Activated CD8-positive, alpha-beta T cell treated with anti-CD3 and anti-CD28 coated beads for 36 hours (primary cell): ENCODE measurements at places on chromosomes 13 and 19. TPM values are rescaled to one million over a fixed set of nuclear protein-coding genes. Genes with fewer than 3 reads are reported as not detected.
A peak's percentile ranks its signal among the peaks of the same experiment; 100 is the strongest.

DNA sequence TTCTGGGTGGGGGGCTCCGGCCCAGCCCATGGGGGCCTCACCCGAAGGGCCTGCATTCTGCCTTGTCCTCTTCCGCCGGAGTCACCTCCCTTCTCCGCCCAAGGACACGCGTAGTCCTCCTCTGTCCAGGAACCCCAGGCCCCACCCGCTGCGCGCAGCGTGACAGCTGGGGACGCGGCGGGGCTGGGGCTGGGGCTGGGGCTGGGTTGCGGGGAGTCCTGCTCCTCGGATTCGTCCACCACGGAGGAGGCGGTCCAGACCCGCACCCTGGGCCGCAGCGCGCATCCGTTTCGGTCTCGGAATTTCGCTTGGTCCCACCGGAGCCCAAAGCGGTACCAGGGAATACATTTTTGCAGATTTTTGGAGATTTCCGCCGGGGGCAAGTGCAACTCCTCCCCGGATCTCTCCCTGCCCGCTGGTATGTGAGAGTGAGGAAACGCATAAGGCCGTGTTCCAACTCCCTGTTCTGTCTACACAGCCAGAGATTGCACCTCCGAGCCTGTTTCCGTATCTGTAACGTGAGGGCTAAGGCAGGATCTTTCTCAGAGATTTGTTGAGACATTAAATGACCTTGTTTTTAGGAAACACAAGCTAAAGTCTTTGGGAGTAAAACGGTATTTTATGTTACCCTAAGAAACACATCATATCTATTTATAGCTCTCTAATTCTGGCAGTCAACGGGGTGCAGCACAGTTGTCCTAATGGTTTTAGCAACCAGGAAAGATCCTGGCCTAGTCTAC lies at the start of gene COX7A1:
COX7A1 (minus strand) TSS at position 96 of the 740 bp plus-strand sequence; CDS start at position 56, 40 bp downstream.
- no peaks in the 10 kb centered on the region for H3K27me3 ChIP-seq
- DNase-seq: no peak
- peaks cover 21% of the 10 kb centered on the region for H3K36me3 ChIP-seq

DNA sequence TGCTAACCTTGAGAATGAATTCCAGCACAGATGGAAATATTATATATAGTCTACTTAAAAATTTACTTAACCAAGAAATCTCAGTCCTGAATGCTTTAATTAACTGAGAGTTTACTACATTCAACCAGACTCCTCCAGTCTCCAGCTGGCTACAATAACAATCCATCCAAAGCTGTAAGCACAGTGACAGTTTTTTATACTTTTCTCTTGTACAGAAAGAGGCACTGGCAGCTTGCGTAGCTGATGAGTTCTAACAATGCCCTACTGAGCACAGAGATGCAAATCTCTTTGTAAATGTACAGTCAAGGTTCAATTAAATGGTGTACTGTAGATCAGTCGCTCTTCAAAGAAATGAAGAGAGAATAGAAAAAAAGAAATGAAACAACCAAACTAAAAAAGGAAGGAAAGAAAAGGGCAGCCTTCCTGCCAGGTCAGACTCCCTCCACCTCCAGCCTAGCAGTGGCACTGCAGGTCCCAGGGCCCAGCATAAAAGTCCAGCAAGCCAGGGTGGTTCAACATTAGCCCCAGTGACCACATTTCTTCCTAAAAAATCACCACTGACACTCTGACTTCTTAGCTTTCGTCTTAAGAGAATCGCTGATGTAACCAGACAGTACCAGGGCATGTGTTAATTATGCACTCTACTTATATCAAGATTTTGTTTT lies 88.4 kb downstream of the SACS start:
- peaks cover 83% of the 10 kb centered on the region for H3K36me3 ChIP-seq
- DNase-seq: no peak
- no peak overlapping the region for H3K4me3 ChIP-seq
- no peaks in the 10 kb centered on the region for H3K4me1 ChIP-seq

Gene FSD1
- 22.0 TPM for total RNA-seq

GRCh38 chr13:100323937-100324336 lies 235.0 kb downstream of the PCCA start:
- no peak overlapping the region for H3K27ac ChIP-seq
- H3K27me3 ChIP-seq: no peaks in the 10 kb centered on the region
- H3K36me3 ChIP-seq: peaks cover 23% of the 10 kb centered on the region

DNA sequence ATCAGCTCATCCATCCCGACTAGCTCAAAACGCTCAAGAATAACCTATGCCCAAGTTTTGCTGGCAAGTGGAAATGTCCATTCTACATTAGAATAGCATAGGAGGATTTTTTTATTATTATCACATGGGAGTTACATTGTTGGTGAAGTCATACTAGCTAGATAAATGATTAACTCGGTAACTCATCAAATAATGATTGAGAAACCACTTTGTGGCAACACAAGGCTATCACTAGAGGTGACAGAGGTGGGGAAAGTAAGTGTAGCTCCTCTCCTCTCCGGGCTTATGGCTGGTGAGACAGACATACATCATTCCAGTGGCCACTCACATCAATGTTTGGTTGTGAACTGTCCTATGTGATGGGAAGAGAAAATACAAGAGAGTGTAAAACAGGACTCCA lies 161.6 kb downstream of the ZIC5 start:
- H3K4me3 ChIP-seq: no peak overlapping the region
- H3K36me3 ChIP-seq: no peaks in the 10 kb centered on the region
- no peaks in the 10 kb centered on the region for H3K27me3 ChIP-seq
- no peak for DNase-seq

Gene FFAR1
- not detected for total RNA-seq

GRCh38 chr13:40485611-40486517 lies 180.6 kb downstream of the FOXO1 start:
- peak overlapping the region; percentile 24 for H3K4me3 ChIP-seq
- peaks cover 7% of the 10 kb centered on the region for H3K36me3 ChIP-seq
- H3K27me3 ChIP-seq: no peaks in the 10 kb centered on the region
- peaks cover 80% of the 10 kb centered on the region for H3K4me1 ChIP-seq

Gene TMEM255B
- 1.8 TPM for total RNA-seq

DNA sequence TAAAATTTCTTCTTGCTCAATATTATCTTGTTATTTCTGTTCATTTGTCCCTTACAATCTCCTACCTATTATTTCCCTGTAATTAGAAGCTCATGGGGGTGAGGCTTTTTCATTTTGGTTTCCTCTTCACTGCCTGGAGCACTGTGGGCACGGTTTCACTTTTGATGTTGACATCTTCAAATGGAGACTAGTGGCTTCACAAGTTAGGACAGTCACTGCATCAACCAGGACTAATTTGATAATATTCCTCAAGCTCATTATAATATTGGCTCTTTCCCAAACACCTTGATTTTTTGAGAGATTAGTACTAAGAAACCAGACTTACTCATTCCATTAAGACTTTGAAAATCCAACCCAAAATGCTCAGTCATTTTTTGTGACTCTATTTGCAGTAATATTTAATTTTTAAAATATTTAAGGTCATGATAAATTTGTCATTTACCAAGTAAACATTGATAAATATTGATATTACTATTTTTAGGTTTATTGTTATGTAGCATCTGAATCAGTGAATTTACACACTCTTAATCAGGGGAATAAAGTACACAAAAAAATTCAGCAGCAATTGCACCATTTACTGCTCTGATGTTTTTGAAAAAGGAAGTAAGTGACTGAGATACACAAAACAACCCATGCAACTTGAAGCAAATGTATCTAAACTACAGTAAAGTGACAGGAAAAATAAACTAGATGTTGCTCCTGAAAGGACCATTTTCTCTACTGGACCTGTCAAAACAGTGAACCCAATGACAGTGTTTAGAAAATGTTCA lies 28.8 kb upstream of the RCBTB2 start:
- H3K36me3 ChIP-seq: no peaks in the 10 kb centered on the region
- H3K27me3 ChIP-seq: peaks cover 55% of the 10 kb centered on the region
- no peak overlapping the region for H3K27ac ChIP-seq
- no peak overlapping the region for H3K4me3 ChIP-seq
- peaks cover 28% of the 10 kb centered on the region for H3K4me1 ChIP-seq
- peak; percentile 29 for DNase-seq

DNA sequence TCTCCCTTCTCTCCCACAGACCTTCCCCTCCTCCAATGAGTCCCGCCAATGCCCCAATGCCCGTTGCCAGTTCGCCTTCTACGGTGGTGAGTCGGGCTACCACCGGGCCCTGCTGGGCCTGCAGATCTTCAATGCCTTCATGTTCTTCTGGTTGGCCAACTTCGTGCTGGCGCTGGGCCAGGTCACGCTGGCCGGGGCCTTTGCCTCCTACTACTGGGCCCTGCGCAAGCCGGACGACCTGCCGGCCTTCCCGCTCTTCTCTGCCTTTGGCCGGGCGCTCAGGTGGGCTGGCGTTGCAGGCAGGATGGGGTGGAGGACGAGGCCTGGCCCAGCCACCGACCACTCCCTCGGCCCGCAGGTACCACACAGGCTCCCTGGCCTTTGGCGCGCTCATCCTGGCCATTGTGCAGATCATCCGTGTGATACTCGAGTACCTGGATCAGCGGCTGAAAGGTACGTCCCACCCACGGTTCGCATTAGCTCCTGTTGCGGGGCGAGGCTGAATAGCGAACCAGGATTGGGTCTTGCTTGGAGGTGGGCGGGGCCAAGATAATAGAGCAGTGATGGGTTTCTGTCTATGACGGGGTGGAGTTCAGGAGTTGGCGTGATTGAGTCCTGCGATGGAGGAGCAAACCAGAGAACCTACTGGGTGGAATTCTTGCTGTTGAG lies 11.1 kb downstream of the SLC44A2 start:
- H3K4me3 ChIP-seq: no peak overlapping the region
- H3K4me1 ChIP-seq: peaks cover 19% of the 10 kb centered on the region
- no peak for DNase-seq
- H3K36me3 ChIP-seq: peaks cover 47% of the 10 kb centered on the region

Gene CYP2F1
- total RNA-seq: not detected

Gene NRTN
- 0.72 TPM for total RNA-seq

DNA sequence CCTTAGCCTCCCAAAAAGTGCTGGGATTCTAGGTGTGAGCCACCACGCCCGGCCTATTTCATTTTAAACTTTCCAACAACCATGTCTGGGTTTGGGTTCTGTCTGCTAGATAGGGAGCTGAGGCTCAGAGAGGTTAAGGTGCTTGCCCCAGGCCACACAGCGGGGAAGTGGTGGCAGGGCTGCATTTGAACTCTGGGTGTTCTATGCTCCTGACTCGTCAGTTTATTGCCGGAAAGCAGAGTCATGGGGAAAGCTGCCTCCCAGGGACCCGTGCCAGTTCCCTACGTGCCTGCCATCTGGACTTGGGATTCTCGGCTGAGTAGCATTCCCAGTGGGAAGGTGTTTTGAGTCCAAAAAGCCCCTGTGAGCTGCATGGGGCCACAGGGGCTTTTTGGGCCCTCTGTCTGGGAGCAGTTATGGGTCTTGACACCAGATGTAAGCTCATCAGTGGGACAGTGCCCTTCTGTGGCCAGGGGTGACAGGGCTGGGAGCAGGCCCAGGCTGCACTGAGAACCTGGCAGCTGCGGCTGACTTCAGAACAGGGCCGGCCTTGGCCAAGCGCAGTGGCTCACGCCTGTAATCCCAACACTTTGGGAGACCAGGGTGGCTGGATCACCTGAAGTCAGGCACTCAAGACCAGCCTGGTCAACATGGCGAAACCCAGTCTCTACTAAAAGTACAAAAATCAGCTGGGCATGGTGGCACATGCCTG lies 10.9 kb downstream of the RFX1 start:
- no peak overlapping the region for H3K4me3 ChIP-seq
- H3K27me3 ChIP-seq: no peaks in the 10 kb centered on the region
- H3K36me3 ChIP-seq: peaks cover 23% of the 10 kb centered on the region
- no peak for DNase-seq
- H3K4me1 ChIP-seq: peaks cover 6% of the 10 kb centered on the region

Gene CCNA1
- total RNA-seq: not detected

GRCh38 chr19:43688059-43688701 lies 18.2 kb upstream of the PLAUR start:
- H3K27me3 ChIP-seq: peaks cover 2% of the 10 kb centered on the region
- no peak overlapping the region for H3K4me3 ChIP-seq
- DNase-seq: no peak
- H3K4me1 ChIP-seq: peaks cover 3% of the 10 kb centered on the region
- H3K27ac ChIP-seq: no peak overlapping the region
- peaks cover 2% of the 10 kb centered on the region for H3K36me3 ChIP-seq

DNA sequence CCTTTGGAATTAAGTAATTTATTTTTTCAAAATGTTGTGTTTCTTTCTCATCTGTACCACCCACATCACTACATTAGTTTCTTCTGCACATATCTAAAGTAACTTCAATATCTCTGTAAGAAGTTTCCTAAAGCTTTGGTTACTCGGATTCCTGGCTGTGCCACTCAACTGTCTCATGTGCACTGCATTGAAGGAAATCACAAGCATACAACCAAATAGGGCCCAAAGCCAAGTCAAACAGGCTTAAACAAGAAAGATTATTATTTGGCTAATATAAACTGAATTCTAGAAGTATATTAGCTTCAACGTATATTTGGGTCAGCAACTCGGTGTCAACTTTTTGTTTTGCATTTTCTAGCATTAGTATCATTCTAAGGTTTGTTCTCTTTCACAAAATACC lies 1647.6 kb upstream of the SPRY2 start:
- H3K27ac ChIP-seq: no peak overlapping the region
- no peaks in the 10 kb centered on the region for H3K27me3 ChIP-seq
- no peak for DNase-seq
- H3K4me3 ChIP-seq: no peak overlapping the region
- no peaks in the 10 kb centered on the region for H3K36me3 ChIP-seq
- H3K4me1 ChIP-seq: no peaks in the 10 kb centered on the region

- H3K4me3 ChIP-seq: peak overlapping the region; percentile 1
- H3K36me3 ChIP-seq: no peaks in the 10 kb centered on the region
- DNase-seq: peak; percentile 28
- peaks cover 27% of the 10 kb centered on the region for H3K27me3 ChIP-seq
- peak overlapping the region; percentile 92 for H3K27ac ChIP-seq
Observed at GRCh38 chr19:43699506-43700394, 16.1 kb upstream of the IRGC start.

Gene GFY
- not detected for total RNA-seq

Gene LILRA5
- not detected for total RNA-seq

DNA sequence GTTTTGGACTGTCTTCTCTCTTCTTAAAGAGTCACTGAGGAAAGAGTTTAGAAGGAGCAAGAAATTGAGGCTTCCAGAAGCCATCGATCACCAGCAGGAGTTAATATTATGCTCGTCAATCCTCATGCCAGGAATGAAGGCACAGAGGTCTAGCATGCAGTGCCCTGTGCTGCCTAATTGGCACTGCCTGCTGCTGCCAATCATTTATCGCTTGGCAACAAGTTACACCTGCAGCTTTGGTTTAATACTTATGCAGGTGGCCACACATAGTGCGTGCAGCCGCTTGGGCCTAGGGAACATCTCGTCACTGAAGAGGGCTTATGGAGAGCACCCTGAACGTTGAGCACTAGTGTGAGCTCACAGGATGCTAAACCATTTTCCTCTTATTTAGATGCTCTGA lies 2.7 kb upstream of the SOX1 start:
- peaks cover 4% of the 10 kb centered on the region for H3K36me3 ChIP-seq
- no peak overlapping the region for H3K4me3 ChIP-seq
- no peak for DNase-seq
- peaks cover 7% of the 10 kb centered on the region for H3K4me1 ChIP-seq
- peaks cover 67% of the 10 kb centered on the region for H3K27me3 ChIP-seq

GRCh38 chr13:71663431-71663830 lies 203.6 kb downstream of the DACH1 start:
- H3K4me3 ChIP-seq: no peak overlapping the region
- H3K27ac ChIP-seq: no peak overlapping the region
- no peaks in the 10 kb centered on the region for H3K4me1 ChIP-seq
- no peak for DNase-seq
- no peaks in the 10 kb centered on the region for H3K27me3 ChIP-seq

- H3K27me3 ChIP-seq: peaks cover 22% of the 10 kb centered on the region
- no peaks in the 10 kb centered on the region for H3K36me3 ChIP-seq
- H3K27ac ChIP-seq: no peak overlapping the region
- peaks cover 10% of the 10 kb centered on the region for H3K4me1 ChIP-seq
Observed at GRCh38 chr19:31334849-31335624, 14.2 kb downstream of the TSHZ3 start.
